ENCODE measurements at places on chromosomes 7 and 10.

DNA sequence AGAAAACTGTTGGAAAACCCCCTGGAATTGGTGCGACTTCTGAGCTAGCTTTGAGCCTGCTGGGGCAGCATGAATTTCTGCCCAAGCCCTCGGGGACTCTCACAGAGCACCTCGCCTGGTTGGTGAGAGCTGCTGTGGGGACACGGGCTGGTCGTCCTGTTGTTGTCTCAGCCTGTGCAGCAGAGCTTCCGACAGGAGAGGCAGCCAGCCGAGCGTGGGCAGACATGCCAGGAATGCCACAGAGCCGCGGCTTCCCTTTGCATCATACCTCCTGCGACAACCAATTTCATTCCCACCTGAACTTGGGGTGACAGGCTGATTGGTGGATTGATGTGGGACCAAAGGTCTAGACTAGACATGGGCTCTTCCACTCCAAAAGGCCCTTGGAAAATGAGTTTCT is 60.2 kb upstream of the NRBF2 start:
- DNase-seq: no peak

GRCh38 chr10:84194424-84195043 is at the start of gene CDHR1:
Gene CDHR1, plus strand, starts transcription at chr10:84194537. Its CDS starts 224 bp downstream, at chr10:84194761.
- DNase-seq: no peak

GRCh38 chr7:927031-927671 is 27.3 kb downstream of the ADAP1 start:
- DNase-seq: no peak

- DNase-seq: no peak
These were observed 170.8 kb downstream of the PDE1C start for GRCh38 chr7:31899356-31899927.

DNA sequence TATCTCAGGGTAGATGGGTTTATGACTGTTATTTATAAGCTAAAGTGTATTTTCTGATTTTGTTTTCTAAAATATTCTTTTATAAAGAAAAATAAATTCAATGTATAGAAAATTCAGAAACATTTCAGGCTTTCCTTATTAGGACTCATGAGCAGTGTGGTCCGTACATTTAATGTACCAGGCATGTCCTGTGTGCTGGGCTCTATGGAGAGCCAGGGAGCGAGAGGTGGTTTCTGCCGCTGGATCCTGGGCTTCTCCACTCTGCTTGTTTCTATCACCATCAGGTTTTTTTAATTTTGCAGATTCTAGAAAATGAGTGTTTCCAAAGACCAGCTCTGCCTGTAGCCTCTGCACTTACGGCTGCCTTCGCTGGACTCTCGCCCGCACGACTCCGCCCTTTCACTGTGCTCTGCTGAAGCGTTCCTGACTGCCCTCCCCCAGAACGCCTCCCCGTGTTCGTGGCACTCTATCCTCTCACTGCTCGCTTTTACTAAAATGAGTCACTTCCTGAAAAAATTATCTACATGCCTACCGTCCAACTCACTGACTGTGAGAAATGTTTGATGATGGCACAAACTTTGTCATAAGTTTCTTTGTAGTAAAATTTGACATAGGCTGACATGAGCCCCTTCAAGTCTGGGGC is 188.5 kb downstream of the ZMYND11 start:
- peak; percentile 89 for DNase-seq

DNA sequence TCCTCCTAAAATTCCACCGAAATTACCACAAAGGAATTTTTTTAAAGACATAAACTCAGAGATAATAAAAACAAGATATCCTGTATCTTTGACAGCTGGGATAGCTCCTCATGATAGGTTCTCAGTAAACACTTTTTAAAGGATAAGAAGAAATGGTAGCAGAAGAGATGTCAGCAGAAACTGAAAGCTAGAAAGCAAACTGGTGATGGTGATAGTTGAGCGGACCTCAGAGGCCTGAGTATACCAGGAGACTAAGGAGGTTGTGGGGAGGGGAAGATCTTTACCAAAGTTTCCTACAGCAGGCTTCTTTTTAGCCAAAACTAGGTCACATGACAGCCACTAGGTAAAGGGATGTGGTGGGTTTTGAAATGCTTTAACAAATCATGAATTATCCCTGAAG is 22.5 kb downstream of the PCGF5 start:
- no peak for DNase-seq

GRCh38 chr7:43014406-43014805 is 82.2 kb downstream of the MRPL32 start:
- no peak for DNase-seq

DNA sequence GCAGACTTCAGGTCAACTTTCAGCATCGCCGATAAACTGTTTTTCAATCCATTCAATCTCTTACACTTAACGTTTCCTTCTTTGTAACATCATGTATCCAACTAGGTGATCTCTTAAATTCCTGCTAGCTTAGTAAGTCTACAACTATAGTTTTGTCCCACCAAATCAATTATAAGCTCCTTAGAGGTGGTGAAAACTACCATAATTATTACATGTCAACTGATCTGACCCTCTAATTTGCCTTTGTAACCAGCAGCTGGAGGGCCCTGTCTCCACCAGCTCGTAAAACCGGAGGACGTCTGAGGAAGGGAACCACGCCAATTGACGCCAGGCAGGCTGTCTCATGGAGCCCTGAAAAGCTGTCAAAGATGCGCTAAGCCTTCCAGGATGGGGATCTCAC is 113.4 kb downstream of the ABCC2 start:
- no peak for DNase-seq

DNA sequence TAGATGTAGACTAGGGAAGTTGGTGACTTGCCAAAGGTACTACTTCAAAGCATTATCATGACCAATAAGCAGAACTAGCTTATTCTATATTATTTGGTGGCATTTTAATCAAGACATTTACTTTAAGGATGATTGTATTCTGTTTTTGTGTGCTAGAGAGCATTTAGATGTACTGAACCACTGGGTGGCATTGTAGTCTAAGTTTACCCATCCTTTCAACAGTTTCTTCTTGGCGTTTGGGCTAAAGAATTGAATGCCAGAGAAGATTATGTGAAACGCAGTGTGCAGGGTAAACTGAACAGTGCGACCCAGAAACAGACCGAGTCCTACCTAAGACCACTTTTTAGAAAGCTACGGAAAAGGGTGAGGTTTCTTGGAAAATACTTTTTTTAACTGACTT is 26.8 kb downstream of the PRPF18 start:
- DNase-seq: peak; percentile 20

- DNase-seq: no peak
These were observed 34.0 kb downstream of the ANLN start for GRCh38 chr7:36423633-36424032.

GRCh38 chr7:141483044-141483443 is 68.2 kb upstream of the AGK start:
- DNase-seq: no peak

- no peak for DNase-seq
These were observed 74.0 kb downstream of the WNT2 start for GRCh38 chr7:117248829-117249228.

GRCh38 chr7:111927353-111928019 is 278.7 kb downstream of the DOCK4 start:
- DNase-seq: no peak

DNA sequence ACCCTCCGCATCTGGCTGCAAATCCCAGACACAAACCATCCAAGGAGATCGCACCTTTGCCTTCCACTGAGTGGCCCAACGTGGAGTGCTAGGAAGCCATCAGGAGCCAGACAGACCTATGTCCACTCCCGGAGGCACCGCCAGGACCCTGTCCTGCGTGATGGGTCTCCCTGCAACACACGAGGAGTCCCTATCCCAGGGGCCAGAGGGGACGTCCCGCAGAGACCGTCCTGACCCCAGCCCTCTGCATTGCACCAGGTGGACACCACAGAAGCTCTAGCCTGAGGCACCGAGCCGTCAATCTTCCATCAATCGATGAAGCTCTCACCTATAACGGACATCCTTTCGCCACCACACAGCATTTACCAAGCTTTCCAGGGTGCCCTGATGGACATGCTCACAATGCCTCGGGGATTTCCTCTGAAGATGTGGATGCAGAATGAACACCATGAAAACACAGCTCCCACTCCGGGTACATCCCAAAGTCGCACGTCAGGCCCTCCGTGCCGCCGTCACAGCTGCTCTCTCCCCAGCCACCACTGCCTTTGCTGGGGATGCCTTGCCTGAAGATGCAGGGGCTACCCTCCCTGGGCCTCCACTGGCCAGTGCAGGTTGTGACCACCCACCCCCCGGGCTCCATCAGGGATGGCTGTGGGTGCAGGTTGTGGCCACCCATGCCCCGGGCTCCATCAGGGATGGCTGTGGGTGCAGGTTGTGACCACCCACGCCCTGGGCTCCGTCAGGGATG is 54.1 kb downstream of the PTPRN2 start:
- no peak for DNase-seq
